ENCODE measurements at places on chromosomes 7 and 10.
A peak's percentile ranks its signal among the peaks of the same experiment; 100 is the strongest.

DNA sequence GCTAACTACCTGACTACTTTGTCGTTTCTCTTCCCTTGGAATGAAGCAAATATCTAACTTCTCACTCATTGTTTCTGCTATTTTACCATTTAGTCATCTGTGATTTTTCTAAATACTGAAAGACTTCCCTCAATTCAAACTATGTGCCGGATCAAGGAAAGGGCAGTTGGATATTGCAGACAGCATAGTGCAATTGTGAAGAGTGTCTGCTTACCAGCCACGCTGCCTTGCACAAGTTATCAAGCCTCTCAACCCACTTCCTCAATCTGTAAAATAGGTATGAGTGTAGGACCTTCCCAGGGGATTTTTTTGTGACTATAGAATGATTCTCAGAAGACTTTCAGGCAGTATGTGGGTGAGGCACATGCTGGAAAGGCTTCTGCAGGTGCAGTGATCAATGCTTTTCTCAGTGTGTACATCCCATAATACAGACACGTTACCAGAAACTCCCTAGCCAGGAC is 54.3 kb downstream of the EGFR start:
- no peak for DNase-seq

DNA sequence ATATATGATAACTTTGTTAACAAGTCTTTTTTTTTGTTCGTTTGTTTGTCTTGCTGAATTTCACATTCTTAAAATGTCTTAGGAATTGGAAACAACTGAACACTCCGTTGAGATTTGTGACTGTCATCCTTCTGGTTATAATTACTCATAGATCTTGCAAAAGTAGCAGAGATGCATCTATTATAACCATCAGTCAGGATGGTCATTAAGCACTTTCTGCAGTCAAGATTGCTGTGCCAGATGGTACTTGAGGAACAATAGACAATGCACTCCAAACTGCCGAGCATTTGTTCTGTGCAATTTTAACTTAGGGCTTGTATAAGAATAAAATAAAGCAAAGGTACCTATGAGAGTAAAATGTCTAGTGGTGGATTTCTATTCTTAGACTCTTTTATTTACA is 710.1 kb upstream of the KCND2 start:
- peak; percentile 56 for DNase-seq

DNA sequence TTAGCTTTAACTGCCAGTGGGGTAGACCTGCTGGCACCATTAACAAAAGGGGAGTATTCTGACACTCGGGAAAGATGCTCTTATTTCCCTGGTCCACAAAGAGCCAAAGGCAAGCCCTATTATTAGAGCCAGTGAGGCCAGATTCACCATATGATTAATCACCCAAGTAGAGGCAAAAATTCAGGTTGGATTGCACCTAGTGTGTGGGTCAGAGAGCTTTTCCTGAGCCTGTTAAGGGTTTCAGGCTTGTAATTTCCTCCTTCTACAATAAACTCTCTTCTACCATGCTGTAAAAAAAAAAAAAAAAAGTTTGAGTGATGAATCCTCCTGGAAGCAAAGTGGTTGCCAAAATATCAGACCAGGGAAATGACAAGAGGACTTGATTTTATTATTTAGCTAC is 163.5 kb downstream of the MBL2 start:
- no peak for DNase-seq

DNA sequence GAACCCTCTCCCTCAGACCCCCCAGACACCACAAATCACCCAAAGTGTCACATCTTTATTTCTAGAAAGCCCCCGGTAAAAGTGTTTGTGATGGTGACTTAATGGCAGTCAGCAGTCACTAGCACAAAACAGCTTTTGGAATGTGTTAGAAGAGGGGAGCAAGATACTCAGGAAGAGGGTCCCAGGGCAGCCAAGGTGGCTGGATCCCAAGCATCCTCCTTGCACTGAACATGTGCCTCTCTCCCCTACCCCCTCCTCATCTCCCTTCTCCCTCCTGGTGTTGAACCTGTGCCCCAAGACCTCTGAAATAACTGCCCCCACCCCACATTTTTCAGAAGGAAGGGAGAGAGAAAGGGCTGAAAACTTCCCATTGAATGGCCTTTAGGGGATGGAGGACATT is 37.8 kb upstream of the MXI1 start:
- no peak for DNase-seq

DNA sequence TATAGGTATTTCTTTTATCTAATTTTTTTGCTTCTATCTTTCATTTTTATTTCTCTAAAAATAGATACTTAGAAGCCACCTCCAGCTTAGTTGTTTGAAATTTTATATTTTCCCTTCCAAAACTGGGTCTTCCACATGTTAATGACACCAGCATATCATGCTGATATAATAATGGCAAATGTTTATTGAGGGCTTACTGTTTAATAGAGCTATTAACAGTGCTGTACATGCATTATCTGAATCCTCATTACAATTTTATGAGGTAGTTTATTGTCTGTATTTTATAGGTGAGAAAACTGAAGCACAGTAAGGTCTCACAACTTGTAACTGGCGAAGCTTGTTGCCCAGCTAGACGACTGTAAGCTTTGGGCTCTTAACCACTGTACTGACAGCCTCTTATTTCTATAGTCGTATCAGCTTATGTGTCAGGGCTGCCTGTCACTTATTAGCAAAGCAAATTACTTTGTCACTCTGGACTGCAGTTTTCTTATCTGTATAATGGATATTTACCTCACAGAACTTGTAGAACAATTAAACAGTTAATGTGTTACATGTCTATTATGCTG is 51.2 kb downstream of the ANKIB1 start:
- no peak for DNase-seq

GRCh38 chr10:14671386-14671831 is 103.3 kb downstream of the FAM107B start:
- DNase-seq, result no peak

GRCh38 chr7:131638641-131639430 is 82.4 kb upstream of the PODXL start:
- no peak for DNase-seq

DNA sequence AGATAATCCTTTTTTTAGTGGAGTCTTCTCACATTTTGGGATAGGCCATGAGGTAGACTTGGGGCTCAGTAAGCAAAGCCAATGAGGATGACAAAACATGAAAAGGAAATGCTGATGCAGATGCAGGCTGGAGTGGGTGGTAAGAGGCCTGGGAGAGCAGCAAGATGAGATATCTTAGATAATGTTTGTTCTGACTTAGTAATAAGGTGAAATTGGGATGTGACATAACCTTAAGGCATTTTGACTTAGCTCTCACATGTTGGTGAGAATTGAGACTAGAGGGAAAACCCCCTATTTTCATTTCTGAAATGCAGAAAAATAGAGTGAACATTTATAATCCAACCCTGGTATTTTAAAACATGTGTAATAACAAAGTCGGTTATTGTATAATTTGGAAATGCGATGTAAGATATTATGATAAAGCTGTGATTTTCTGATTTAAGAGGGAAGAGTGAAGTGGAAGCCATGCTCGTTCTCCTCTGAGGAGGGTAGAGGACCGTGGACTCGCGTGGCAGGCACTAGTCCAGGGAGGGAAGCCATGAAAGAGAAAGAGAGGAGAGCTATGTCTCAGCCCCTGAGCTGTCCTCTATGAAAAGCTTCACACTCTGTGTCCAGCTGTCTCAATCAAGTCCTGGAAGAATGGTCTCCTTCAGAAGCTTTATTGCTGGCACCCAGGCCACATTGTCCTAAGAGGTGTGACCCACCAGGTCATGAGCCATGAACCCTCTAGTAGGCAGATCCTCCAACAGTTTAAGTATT is 57.3 kb downstream of the ST7 start:
- no peak for DNase-seq

DNA sequence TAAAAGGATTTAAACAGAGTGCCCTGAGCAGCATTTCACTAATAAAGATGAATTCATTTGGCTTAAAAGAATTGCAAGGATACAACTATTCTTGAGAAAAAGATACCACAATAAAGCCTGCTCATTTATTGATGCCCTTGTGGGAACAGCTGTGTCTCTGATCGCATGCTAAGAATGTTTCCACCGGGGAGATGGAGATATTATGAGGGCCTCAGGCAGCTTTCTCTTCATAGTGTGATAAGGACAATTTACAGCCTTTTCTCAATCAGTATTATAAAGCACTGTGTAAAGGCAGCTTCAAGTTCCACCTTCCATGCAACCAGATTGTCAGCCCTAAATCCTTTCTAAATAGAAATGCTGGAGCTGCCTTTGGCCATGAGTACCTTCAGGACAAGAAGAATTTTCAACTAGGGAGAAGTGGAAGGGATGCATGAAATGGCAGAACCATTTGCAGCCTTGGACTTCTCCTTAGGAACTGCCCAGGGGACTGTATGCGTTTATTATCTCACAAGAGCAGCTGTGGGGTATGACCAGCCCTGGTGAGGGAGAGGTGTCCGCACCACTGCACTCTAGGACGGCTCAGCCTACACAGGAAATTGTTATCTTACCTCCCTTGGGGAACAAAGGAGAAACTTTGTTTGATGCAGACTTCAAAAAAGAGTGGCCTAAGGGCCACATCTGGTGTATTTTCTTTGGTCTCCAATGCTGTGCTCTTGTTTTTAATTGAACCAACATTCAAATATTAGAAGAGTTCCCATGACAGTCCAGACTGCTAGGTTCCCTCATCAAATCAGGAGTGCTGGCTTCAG is 116.9 kb upstream of the PCGF5 start:
- DNase-seq, result no peak

DNA sequence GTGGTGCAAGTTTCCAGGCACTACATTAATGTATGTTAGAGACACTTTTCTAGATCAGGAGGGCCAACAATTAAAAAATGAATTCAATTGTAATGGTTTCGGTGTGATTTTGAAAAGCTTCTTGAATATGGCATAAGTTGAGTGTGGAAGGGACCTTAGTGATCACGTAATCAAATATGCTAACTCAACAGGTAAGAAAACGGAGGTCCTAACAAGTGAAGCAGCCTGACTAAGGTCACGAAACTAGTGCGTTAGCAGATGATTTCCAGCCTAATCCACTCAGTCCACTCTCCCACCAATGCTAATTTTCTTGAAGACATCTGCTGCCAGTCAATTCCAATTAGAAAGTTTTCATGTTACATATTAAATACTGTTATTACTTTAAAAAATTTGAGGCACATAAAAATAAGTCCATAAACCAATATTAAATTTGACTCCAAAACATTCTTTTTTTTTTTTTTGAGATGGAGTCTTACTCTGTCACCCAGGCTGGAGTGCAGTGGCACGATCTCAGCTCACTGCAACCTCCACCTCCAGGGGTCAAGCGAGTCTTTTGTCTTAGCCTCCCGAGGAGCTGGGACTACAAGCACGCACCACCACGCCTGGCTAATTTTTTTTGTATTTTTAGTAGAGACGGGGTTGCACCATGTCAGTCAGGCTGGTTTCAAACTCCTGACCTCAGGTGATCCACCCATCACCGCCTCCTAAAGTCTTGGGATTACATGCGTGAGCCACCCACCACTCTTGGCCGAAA is 2.3 kb upstream of the RSBN1L start:
- no peak for DNase-seq

GRCh38 chr10:102696736-102697135 is 17.5 kb downstream of the ARL3 start:
- DNase-seq, result no peak

DNA sequence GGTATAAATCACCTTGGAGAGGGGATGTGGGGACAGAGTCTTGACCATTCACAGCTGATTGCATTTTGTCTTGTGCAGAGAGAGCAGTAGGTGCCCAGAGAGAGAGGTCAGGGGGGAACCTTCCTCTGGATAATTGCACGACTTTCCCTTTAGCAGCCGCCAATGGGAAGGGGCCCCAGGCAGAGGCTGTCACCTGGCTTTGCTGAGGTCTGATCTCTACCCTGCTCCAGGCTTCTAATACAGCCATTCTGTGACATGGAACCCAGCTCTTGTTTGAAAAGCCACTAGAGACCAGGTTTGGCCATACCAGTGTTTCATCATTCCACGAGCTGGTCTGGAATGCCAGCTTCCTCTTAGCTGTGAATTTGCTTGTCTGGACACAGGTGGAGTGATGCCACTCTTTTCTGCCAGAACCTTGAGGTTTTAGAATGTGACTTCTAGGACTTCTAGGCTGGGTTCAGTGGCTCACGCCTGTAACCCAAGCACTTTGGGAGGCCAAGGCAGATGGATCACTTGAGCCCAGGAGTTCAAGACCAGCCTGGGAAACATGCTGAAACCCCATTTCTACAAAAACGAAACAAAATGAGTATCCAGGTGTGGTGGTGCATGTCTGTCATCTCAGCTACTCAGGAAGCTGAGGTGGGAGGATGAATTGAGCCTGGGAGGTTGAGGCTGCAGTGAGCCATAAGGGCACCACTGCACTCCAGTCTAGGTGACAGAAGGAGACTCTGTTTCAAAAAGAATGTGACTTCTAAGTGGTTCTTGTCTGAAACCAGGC is 159.9 kb downstream of the CAMK1D start:
- no peak for DNase-seq

DNA sequence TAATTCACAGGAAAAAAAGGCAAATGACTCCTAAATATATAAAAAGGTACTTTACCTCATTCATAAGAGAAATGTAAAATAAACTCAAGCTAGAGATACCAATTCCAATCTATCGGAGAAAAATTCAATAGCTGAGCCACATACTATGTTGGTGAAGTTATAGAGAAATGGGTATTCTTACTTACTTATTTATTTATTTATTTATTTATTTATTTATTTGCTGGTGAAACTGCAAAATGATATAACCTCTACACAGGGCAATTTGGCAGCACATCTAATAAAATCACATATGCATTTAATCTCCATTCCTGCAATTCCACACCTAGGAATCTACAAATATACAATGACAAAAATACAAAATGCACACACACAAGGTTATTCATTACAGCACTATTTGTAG is 117.5 kb upstream of the TMEM168 start:
- no peak for DNase-seq

GRCh38 chr7:24573554-24574338 is 494 bp downstream of the PALS2 start:
- no peak for DNase-seq

DNA sequence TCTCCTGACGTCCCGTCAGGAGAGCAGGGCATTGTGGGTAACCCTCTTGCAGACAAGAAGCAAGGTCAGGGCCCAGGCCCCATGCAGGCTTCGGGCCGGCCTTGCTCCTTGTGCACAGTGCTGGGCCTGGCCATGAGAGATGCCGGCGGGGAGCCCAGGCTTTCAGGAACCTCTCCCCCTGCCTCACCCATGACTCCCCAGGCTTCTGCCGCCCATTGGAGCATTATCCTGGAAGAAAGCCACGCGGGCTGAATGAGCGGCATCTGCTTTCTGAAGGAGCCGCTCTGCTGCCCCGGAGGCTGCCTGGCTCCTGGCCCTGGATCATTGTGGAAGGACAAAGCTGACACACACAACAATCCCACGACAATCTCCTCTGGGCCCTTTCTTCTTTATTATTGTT is 233.5 kb downstream of the TCF7L2 start:
- no peak for DNase-seq

GRCh38 chr10:31101123-31101522 is 69.5 kb upstream of the ZNF438 start:
- DNase-seq, result no peak

DNA sequence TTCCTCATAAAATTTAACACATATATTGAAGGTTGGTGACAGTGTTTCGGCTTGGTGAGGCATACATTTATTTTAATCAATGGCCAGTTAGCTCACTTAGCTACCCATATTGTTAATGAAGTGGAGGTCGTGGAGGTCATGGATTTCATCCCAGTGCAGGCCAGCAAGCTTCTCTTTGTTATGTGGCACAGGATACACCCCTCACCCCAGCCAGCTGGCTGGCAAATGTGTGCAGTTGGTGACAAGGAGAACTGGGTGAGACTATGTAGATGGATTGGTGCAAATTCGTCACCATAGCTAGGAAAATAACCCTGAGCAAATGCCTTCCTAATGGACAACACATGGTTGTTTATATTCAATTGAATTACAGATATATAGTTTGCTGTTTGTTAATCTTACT is 50.5 kb upstream of the FOXP2 start:
- DNase-seq, result no peak

GRCh38 chr10:71694567-71694968 is 25.0 kb downstream of the C10orf105 start:
- DNase-seq, result no peak
